ENCODE measurements at places on chromosomes 6 and 20.

GRCh38 chr6:36752886-36753506 is 55.4 kb downstream of the RAB44 start:
- DNase-seq = no peak

DNA sequence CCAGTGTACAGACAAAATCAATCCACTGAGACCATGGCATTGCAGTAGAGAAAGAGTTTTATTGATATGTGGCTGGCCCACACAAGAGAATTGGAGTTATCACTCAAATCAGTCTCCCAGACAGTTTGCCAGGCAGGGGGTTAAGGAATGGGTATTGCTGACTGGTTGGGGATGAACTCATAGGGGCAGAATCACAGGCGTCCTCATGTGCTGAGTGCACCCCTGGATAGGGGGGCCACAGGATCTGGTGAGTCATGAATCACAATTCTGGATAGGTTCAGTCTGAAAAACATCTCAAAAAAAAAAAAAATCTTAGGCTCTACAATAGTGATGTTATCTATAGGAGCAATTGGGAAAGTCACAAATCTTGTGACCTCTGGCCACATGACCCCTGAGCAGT is 29.5 kb upstream of the ILRUN start:
- DNase-seq = no peak

DNA sequence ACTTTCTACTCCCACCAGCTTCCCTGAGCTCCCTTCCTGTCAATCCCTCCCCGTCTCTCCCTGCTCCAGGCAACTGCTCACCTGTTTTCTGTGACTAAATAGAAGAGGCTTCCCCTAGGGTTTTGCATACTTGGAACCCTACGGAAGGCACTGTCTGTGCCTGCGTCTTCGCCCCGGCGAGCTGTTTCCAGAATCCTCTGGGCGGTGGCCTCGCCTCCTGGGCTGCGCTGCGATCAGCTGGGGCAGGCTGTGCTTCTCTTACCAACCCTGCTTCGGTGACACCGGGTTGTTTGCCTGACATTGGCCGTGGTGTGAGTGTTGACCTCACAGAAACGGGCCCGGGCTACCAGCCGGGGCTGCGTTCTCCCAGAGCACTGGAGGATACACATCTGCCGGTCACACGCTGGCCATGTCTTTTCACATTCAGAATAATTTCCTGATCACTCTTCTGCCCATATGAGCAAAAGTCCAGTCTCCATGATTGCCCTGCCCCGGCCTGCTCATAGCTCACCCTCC is 29.4 kb upstream of the CCR6 start:
- no peak for DNase-seq

DNA sequence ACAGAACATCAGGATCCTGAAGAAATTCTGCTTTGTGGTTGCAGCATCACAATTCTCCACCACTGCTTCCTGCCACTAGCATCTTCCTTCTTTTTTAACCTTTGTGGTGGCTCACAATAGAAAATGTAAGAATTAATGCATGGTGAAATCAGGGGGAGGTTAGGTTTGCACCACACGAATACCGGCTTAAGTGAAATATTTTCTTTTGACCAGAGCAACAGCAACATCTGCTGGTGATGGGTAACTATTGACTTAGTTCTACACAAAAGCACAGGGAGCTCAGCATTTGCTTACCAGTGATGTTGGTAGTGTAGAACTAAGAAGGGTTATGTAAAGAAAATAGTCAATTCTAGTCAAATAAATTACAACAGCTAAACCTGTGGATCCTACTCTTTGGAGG is 280.5 kb downstream of the SYNE1 start:
- DNase-seq = no peak

GRCh38 chr6:150902142-150902776 is 36.8 kb downstream of the MTHFD1L start:
- no peak for DNase-seq

DNA sequence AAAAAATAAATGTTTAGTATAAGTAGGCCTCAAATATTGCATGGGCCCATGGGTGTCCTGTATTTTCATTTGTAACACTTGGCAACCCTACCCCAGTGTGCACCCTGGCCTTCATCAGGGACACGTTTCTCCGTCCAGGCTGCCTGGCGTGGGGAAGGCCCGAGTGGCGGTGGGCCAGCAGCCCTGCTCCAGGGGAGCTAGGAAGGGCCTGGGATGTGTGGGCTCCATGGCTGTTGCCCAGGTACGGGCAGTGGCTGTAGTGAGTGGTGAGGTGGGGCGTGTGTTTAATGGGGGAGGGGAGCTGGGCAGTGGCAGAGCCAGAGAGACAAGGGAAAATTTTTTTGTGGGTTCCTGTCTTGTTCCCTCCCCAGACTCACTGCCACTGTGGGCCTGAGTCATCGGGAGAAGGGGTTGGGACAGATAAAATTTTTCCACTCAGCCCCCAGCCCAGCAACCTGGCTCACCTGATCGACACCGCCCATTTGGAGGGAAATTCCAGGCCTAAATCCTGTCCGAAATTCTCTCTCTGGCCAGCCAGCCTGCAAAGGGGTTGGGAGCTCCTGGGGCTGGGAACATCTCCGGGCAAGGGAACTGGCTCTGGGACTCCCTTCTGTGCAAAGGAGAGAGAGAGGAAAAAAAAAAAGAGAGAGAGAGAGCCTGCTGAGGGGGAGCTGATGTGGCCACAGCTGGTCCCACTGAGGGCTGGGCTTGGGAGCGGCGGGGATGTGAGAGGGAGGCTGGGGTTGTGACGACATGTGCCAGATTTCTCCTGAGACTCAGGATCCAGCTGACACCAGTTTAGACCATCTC is 32.5 kb upstream of the VEGFA start:
- no peak for DNase-seq

DNA sequence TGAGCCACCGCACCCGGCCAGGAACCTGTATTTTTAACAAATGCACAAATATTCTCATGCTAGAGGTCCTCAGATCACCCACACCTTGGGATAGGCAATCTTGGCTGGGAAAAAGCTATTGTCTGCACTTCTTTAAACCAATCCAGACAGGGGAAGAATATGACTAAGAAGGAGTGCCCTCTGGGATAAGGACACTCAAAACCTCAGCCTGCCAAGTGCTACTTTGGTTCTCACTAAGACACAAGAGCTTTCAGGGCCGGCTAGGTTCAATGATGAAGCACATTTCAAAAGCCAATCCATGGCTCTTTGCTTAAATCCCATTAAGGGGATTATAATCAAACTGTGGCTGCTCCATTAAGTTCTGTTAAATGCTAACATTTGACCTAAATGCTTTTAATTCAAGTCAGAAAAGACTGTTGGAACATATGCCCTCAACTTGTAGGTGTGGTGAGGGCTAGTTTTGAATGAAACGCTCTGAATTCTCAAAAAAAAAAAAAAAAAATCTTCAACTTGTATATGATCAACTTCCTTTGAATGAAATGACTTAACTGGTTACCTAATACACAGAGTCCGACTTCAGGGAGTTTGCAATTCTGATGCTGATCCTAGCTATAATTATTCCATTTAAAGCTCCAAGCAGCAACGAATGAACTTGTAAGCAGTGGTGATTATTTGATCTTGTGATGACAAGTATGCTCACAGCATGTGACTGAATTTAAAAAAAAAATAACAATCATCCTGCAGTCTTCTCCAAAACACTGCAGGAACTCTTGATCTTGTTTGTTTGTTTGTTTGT is 56.6 kb downstream of the SLC23A2 start:
- DNase-seq = no peak

DNA sequence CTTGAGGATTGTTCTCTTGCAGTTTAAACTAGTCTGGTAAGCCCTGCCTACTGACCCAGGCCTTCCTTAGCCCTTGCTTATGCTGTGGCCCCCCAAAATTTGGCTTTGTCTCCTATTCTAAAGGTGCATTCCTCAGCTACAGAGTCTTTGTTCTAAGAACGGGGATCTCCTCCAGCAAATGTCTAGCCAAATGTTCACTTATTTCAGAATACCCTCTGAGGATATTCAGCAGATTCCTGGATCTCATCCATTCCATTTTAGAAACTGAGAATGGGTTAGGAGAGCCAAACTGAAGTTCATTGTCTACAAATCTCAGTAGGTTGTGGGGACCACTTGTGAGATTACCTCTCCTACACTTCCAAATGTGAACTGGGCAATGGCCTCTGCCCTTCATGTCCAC is 164.2 kb upstream of the ARG1 start:
- no peak for DNase-seq

GRCh38 chr6:126475449-126475848 is 135.5 kb downstream of the CENPW start:
- DNase-seq = no peak

DNA sequence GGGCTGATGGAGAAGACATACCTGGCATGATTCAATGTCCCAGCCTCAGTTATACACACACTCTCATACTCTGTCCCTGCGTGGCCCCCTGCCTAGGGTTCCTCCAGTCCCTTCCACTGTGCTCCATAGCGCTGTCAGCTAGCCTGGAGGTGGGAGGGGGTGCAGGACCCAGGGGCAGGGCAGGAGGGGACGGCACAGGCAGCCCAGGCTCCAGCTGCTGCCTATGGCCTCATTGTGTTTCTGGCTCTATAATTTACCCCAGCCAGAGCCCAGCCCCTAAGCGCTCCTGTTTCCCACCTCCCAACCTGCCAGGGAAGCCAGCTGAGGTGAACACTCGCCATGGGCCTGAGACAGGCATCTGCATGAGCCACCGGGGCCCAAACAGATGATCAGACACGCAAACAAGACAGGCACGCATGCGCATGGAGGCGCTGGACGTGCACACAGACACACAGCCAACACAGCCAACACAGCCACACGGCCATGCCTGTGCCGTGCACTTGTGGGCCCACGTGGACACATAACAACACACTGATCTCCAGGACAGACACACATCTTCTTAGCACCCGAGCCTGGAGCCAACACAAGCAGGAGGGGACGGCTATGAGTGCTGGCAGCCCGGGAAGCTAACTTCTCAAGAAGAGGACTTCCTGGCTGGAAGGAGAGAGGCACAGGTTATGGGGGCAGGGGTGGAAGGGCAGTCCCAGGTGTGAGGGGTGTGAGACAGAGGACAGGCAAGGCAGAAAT is 124.9 kb downstream of the GRM4 start:
- no peak for DNase-seq

DNA sequence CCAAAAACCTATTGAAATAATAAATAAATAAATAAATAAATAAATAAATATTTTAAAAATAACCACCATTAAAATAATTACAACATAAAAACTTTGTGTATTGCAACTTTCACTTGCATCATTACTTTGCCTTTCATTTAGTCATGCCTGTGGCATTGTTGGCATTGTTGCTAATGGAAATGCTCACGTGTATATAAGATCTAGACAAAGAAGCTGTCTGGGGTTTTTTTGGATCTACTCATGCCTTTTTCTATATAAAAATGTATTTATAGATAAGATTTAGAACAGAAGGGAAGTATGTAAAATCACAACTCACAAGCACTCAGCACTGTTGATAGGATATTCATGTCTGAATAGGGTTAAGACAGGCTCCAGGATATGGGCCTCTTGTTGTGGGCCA is 27.9 kb downstream of the GFRA4 start:
- DNase-seq = no peak

DNA sequence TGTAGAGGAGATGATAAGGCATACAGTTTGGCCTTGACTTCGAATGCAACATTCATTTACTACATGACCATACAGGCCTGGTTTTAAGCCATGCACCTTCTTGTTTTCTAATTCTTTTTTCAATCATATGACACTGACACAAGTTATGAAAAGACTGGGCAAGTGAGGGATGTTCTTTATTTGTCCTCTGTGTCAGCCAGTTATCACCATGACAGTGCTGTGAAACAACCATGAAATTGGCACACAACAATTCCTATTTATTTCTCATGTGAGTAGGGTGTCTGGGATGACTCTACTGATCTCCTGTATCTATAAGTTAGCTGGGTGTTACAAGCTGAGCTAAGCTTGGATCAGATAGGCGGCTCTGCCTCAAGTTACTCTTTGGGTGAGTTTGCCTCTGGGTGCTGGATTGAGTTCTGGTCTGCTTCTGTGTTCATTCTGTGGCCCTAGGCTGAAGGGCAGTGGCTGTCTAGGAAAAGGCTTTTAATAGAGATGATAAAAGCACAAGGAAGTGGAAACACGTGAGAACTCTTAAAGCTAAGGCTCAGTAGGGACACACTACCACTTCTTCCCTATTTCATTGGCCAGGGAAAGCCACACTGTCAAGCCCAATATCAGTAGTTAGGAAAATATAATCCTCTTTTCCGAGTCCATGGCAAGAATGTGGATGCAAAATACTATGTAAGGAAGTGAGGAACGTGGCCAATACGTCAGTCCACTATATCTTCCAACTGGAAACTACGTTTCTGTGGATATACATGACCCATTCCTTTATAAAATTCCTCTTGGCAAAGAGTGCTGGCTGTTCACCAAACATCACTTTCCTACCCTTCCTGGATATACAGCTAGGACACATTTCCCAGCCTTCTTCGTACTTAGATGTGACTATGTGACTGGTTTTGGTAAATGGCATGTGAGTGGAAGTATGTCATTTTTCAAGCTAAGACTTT is 126.2 kb upstream of the RNF24 start:
- no peak for DNase-seq

DNA sequence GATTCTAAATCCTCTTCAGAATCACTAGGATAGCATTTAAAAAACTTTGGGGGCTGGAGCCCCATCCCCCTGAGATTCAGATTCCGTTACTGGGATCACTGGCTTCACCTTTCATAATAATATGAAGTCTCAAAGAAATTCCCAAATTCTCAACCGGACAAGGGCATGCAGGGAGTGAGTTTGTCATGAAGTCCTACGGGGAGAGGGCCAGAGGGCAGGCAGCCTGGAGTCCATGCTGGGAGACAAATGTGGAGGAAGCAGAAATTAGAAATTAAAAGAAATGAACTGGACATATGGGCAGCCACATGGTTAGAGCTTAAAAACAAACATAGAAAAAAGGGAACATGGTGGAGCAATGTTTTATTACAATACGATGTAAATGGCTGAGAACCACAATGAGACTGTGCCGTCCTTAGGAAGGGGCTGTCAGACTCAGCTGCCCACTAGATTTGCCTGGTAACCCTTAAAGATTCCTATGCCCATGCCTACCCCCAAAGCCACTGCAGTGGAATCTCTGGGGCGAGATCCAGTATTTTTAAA is 142.6 kb downstream of the CEBPB start:
- no peak for DNase-seq

DNA sequence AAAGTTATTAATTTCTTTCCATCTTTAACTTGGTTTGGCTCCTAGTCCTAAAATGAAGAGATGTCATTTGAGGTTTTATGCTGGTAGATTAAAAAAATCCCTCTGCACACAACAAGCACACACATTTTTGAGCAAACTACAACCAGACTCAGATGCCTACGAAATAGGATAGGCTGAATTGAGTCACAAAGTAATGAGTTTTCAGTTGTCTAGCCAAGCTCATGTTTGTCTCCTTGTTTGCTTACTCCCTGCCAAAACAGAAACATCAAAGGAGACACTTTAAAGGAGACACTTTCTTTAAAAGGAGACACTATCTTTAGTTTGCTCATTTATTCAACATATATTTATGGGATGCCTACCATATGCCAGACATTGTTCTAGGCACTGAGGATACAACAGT is 56.2 kb downstream of the TPBG start:
- no peak for DNase-seq

- no peak for DNase-seq
Observed at GRCh38 chr6:139882977-139883728, 508.7 kb upstream of the CITED2 start.

- DNase-seq = no peak
Observed at GRCh38 chr6:111679126-111679858, 73.6 kb upstream of the TRAF3IP2 start.

Measured in activated T-helper 1 cell treated with anti-CD3 and anti-CD28 coated beads, Interleukin-2, amount 50 U/mL, for 16 hours (primary cell).